OCI-LY7 (cell line): ENCODE measurements at places on chromosomes 4 and X.

DNA sequence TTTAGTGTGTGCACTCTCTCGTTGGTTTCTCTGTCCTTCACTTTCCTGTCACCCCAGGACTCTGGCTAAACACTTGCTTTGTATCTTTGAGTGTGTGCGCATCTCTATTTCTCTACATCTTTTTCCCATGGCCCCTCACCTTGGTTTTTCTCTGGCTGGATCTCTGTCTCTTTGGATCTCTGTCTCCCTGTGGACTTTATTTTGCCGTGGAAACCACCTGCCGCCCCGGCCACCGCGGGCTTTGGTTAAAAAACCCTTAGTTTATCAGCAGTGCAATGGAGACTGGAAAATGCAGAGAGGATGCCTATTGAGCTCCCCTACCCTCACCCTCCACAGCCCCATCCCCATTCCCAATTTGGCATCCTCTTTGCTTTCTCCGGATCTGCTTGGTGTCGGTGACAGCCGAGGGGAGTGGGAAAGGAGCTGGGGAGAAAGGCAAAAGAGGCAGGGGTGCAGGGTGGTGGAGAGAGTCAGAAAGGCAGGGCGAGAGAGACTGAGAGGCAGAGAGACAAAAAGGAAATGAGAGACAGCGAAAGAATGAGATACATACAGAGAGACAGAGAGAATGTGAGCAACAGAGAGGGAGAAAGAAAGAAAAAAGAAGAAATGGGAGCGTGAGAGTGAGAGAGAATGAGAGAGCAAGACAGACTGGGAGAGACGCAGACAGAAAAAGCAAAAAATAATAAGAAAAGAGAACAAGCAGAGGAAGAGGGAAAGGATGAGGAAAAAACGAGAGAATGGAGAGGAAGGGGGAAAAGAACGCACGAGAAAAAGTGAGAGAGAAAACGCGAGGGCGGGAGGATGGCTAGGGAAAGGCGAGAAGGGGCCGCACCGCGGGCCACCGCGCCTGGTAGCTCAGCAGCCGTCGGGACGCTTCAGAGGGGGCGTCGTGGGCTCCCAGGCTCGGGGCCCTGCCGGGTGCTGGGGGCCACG, 688 bp downstream of the GPR101 start:
- no peak for DNase-seq

GRCh38 chr4:76749355-76749754, 148.6 kb downstream of the SOWAHB start:
- no peak for DNase-seq

DNA sequence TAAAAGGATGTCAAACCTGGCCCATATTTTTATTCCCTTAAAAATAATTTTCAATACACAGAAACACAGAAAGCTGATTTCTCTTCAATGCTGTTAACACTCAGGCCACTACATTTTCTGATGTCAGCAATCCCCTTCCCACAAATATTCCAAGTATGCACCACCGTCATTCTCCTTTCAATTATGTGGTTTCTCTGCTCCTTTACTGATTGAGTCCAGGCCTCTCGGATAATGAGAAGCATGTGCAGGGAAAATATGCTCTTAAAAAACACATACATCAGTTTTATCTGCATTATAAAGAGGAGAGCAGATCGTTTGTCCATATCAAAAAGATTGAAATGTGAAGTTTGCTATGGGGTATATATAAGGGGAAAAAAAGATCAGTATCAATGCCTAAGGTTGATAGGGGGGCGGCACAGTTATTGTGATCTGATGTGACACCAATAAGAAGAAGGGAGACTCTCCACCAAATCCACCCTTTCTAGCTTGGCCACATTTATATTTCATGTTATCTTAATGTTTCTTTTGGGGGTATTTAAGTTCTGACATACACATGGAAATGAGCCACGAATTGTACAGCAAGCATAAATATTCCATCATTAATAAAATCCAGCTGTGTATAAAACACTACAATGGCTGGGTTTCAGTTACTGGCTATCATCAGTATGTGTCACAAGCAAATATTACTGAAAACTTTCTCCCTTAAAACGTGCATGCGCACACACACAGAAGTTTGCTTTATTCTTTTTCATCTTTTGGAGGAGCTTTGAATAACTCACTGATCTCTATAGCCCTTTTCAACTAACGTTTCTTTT, 6.4 kb downstream of the AMOT start:
- no peak for DNase-seq

- DNase-seq: no peak
Measured at GRCh38 chr4:126959056-126959745, 673.6 kb upstream of the INTU start.

- no peak for DNase-seq
Measured at GRCh38 chr4:6416518-6417286, 55.7 kb downstream of the PPP2R2C start.

GRCh38 chr4:7160439-7160838, 31.9 kb upstream of the SORCS2 start:
- no peak for DNase-seq

DNA sequence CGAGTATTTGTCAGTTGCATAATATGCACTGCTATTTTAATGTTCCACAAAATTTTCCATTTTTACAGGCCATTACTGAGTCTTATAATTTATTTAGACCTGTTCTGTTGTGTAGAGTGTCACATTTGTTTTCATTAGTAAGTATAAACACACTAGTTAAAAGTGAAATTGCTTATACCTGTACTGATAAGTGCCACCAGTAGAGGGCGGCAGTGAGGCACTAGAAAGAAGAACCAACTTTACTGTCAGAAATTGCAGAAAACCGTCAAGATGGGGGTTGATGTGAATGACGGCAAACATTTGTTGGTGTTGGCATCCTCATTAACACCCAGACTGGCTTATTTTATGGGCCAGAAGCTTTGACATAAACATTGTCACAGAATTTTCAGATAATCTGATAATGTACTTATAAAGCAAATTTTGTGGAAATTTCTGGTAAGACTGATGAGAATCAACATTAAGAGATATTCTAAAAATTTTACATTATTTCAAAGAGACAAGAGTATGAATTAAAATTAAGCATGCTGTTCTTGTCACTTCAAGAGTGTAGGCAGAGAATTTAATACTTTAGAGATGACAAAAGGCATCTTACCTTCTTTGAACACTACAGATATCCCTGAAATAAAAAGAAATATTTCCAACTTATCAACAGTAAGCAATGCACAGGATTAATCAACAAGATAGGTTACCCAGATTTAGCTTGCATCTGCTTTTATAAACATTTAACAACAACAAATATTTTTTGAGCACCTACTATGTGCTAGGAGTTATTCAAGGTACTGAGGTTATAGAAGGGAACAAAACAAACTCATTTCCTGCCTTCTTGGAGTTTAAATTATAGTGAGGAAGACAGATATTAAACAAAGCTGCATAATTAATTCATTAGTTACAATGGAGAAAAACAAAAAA, 24.9 kb downstream of the ALPK1 start:
- peak; percentile 76 for DNase-seq

GRCh38 chrX:358651-359143, 28.0 kb downstream of the PPP2R3B start:
- DNase-seq: no peak

DNA sequence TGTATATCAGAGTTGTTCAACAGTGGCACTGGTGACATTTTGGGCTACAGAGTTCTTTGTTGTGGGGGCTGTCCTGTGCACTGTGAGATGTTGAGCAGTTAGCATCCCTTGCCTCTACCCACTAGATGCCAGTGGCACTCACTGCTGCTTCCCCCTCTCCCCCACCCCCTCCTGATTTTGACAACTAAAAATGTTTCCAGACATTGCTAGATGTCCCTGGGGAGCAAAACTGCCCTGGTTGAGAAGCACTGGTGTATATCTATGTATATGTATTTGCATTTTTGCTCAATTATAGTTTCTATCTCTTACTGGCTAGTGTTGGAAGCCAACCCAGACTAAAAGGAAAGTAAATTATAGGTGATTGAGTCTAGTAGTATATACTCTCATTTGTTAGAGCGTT, 2.4 kb downstream of the TMEM131L start:
- DNase-seq: peak; percentile 94

- no peak for DNase-seq
Measured at GRCh38 chr4:128649575-128650205, 159.8 kb upstream of the JADE1 start.

DNA sequence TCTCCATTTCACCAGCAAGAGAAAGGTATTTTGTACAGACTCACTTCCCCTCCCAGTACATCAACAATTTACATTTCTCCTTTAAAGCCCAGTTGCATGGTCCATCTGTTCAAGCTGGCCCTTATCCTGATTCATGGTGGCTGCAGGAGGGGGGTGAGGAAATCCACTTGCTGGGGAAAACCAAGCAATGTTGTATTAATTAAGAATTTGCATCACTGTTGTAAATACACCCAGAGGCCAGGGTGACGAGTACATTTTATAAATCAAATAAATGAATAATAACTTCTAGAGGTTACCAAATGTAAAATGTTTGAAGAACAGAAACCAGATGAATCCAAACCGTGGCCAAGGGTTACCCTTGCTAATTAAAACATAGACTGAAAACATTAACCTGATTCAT, 395.9 kb upstream of the INTU start:
- no peak for DNase-seq

GRCh38 chr4:159137176-159137575, 34.3 kb downstream of the RAPGEF2 start:
- DNase-seq: no peak

GRCh38 chr4:98203332-98204235, 57.6 kb upstream of the RAP1GDS1 start:
- no peak for DNase-seq

DNA sequence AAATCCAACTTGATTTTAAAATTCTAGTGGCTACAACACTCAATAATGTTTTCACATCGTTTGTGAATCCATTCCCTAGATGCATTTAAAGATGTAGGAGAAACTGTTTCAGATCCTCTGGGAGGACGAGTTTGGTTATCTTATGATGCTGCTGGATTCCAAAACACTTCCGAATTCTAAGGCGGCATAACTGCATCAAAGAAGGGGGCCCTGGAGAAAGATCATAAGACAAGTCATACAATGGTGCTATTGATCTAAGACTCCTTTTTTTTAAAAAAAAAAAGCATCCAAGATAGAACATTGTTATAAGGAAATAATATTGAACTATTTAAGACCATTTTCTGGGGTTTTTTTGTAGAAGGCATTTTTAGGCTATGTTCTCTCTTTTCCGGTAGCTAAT, 25.5 kb downstream of the ASB9 start:
- no peak for DNase-seq

- DNase-seq: no peak
Measured at GRCh38 chrX:9369802-9370291, 95.0 kb upstream of the TBL1X start.

DNA sequence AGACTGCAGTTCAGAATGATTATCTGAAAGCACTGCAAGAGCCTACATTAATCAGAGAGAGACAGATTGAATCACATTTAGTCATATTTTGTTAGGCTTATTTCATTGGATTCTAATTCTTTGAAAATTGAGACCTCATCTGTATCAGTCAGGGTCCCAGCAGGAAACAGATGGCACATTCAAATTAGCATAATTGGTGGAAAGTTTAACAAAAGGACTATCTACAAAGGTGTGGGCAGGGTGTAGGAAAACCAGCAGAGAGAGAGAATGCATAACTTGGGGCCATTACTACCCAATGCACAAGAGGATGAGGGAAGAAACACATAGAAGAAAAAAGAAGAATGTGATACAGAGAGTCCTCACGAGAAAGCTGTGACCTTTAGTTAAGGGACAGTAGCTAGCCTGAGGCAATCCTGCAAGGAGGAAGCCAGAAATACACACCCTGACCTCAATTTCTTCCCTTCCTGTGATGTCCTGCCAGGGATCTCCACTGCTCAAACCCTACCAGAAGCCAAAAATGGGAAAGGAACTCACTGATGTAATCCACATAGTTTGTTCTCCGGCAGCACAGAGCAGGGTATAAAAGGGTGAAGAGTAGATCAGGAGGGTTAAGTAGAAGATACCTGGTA, 17.7 kb upstream of the XKRX start:
- DNase-seq: no peak

DNA sequence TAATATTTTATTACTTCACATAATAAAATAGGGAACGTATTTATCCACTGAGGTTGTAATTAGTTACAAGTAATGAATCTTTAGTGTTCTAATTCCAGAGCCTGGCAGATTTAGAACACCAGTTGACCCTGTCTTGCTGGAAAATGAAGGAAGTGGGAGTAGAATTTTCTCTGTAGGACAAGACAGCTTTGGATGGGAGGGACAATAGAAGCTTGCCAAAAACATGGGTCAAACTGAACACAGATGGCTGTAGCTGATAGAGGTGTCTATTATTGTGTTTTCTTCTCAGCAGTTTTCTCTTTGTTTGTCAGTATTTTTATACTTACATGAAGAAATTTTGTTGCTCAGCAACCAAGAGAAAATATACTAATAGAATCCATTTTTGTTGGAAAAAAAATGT, 20.2 kb downstream of the FAT4 start:
- DNase-seq: no peak

GRCh38 chrX:154348114-154348531, 26.3 kb downstream of the FLNA start:
- no peak for DNase-seq

DNA sequence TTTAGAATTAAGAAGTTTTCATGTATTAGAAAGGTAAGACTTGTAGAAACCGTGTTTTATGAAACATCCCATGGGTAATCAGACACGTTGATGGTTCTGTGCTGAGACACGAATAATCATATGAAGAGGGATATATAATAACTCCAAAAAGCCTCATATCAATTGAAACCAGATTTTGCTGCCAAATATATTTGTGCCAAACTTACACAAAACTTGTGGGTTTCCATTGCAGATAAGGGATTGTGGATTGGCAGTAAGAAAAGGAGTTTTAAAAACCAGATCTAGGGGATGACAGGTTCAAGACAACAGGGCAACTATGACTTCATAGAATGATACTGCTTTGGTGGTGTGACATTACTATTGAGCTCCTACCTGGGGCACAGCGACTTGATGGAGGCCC, 616.1 kb downstream of the BCOR start:
- no peak for DNase-seq

DNA sequence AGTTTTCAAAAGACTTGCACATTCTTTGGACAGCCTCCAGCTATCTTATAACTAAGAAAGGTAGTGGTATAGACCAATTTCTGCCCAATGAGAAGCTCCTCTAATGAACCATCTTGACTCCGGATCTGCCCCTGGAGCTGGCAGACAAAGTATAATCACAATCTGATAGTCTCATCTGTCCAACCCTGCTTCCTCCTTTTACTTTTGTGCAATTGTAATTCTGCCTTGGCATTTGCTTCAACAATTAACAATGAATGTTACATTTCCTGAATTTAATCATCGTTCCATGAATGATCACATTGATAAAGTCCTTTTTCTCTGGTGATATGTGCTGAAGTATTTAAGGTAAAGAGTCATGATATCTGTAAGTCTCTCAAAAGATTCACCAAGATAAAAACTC, 27.8 kb downstream of the FRYL start:
- no peak for DNase-seq
